Activated CD8-positive, alpha-beta memory T cell treated with anti-CD3 and anti-CD28 coated beads for 48 hours (primary cell): ENCODE measurements at places on chromosomes 5 and 9.

GRCh38 chr5:122576256-122577016 lies 198.4 kb upstream of the SNX2 start:
- DNase-seq = no peak

DNA sequence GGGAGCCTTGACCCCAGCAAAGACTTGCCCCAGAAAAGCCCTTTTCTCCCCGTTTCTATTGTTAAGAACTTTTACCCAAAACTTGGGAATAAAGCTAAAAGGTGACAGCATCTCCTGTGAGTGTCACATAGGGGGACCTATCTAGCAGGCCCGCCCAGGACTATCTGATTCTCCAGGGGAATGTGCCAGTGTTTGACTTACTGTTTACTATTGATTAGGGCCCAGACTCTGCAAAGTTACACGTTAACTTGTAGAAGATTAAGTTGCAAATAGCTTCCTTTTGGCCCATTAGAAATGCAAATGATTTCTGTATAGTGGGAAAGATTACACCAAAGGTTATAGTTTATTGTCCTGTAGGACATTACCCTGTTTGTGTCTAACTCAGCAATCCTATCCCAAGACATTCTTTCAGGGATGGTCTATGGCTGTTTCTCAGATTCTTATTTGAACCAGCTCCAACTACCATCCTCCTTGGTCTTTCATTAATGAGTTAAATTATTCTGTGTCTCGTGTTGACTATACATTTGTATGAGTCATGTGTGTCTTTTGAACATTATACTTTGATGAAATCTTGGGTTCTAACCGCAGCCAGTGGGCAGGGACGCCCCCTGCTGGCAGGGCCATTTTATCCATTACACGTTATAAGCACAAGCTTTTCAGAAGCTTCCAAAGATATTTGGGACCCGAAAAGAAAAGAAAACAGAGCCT lies 60.7 kb downstream of the HRH2 start:
- peak; percentile 53 for DNase-seq

- no peak for DNase-seq
Observed at GRCh38 chr5:90477621-90478215, 3.1 kb downstream of the POLR3G start.

DNA sequence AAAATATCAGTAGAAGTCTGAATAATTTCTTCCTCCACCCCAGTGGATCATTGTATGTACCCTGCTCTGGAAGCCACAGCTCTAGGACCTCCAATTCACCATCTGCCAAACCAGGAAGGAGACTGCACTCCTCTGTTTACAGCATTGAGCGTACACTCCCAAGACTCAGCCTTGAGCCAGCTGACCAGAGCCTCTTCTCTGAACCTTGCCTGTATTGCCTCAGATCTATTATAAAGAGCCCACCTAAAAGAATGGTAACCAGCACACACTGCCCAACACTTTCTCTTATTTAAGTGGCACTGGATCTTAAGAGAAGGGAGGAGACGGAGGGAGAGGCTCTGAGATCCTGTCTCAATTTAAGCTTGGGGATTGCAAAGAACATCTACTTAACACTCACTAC lies 217.8 kb upstream of the RASEF start:
- no peak for DNase-seq

GRCh38 chr5:140298183-140298601 lies 4.7 kb downstream of the PFDN1 start:
- DNase-seq = no peak

DNA sequence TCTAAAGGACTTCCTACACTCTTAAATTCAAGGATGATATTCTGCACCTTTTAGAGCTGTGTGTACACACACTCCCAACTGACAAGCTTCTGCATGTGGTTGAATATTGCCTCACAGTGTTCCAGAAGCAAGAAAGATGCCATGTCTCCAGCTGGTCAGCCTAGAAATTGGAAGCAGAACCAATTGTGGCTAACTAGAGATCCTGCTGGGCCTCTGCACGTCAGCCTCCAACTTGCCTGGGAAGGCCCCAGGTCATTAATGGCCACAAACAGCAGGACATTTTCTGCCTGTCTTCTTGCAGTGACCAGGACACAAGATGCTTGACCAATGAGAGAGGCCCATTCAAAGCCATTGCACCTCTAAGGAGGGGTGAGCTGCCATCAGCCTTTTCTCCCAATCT lies 571.9 kb upstream of the BRINP1 start:
- no peak for DNase-seq

DNA sequence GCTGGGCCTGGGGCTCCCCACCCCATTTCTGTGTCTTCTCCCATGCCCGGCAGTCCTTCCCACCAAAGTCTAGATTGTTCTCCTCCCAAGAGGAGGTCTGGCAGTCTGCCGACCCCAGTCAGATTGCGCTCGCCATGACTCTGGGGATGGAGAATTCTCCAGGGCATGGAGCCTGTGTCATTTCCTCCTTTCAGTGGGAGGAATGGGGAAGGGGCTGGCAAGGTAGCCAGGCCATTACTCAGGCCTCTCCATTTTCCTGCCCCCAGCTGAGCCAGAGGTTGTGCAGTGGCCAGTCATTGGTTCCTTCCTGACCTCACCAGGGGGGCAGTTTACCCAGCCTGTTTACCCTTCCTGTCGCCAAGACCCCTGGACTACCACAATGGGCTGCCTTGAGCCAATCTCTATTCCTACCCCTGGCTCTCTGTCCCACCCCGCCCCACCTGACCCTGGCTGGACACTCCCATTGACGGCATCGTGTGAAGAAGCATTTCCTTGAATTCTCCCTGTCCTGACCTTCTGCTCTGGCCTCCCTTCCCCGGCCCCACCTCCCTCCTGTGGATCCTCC lies 628 bp downstream of the SYNPO start:
- no peak for DNase-seq

DNA sequence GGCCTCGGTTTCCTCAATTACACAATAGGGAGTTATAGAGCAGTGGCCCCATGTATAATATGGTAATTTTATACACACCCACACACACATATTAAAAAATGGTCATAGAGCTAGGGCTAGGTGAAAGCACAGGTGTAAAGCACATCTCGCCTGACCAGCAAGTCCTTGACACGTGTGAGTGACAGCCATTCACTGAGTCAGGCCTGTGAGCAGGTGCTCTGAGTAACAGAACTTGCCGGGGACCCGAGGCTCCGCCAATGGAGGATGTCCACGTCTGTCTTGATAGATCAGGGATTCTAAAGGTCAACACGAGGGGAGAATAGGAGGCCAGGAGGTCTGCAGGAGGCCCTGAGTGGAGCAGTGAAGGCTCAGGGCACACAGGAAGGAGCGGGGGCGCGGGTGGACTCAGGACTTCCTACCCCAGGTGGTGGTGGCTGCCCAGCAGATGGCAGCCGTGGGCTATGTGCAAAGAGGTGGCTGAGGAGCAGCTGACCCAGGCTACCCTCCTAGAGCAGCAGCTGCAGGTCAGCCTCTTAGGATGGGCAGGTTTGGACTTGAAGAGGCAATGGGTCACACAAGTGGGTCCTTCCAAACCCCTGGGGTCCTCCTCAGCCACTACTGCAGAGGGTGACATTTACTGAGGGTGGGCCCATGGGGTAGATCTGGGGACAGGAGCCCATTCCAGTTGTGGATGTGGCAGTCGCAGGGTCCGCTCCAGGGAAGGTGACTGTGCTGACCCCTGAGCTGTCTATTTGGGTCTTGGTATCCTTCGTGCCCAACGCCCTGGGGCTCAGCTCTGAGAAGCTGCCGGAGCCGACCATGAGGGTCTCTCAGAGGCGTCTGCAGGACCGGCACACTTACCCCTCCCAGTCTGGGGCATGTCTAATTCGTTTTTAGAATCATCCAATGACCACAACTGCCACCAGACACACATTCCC lies 45.9 kb downstream of the PRRT1B start:
- peak; percentile 49 for DNase-seq

DNA sequence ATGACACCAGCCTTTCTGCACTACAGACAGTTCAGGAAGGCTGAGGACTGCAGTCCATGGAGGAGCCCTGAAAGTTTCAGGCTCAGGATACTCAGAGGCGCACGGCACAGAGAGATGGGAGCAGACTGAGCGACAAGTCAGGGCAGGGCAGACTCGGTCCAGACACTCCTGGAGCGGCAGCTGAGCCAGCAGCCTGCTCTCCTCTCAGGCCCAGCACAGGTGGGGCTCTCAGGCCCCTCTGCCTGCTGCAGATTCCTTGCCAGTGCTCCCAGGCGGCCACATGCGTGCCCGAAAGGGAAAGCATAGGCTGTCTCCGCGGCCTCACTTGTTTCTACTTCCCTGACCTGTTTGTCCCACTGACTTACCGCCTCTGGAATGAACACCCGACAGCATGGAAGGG lies 228.3 kb downstream of the IRX2 start:
- DNase-seq = no peak

GRCh38 chr9:111429175-111429574 lies 55.0 kb downstream of the ECPAS start:
- no peak for DNase-seq

DNA sequence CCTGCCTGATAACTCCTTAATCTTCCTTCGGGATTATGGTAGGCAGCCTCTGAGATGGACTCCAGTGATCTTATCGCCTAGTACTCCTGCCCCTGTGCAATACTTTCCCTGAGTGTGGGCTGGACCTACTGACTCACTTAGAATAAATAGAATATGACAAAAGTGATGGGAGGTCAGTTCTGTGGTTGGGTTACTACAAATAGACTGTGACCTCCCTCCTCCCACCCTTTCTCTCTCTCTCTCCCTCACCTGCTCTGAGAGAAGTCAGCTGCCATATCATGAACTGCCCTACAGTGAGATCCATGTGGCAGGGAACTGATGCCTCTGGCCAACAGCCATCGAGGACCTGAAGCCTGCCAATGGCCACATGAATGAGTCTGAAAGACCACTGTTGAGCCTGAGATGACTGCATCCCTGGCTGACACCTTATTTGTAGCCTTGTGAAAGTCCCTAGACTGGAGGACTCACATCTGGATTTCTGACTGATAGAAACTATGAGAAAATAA lies 31.7 kb downstream of the NRG2 start:
- no peak for DNase-seq

DNA sequence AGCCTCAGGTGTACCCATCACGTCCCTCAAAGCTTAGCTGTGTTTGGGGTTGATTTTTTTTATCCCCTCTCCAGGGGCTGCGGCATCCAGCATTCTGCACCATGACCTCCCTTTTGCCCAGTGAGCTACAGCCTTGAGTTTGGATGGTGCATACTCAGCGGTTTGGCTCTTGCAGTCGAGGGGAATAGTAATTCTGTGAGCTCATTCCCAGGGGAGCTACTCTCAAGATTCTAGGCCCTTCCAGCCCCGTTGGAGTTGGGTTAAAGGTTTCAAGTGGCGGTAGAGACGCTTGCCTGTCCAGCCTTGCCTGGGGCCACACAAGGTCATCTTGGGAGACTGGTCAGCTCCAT lies 102.2 kb upstream of the SPRY4 start:
- no peak for DNase-seq

GRCh38 chr5:123209502-123210027 lies 120.5 kb downstream of the PRDM6 start:
- DNase-seq = no peak

DNA sequence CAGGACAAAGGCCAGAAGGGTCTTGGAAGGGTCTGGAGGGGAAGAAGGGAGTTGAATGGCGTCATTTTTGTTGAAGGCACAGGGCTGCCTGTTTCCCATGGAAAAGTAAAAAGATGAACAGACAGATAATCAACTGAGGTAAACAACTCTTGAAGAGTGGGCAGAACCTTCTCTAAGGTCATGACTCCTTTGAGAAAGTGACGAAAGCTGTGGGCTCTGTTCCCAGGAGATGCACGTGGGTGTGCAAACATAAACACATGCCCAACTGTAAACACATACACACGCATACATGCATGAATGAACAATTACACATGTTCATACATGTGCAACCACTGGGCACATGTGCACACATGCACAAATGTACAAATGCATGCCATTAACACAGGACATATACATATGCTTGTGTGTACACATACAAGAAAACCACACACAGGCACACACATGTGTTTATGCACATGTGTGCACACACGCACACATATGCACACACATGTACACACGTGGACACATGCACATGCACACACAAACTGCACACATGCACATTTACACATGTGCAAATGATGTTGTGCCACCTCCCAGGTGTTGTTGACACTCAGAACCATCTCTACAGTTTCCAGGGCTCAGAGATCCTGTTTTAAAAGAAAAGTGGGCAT lies 143.3 kb downstream of the GADD45G start:
- no peak for DNase-seq

DNA sequence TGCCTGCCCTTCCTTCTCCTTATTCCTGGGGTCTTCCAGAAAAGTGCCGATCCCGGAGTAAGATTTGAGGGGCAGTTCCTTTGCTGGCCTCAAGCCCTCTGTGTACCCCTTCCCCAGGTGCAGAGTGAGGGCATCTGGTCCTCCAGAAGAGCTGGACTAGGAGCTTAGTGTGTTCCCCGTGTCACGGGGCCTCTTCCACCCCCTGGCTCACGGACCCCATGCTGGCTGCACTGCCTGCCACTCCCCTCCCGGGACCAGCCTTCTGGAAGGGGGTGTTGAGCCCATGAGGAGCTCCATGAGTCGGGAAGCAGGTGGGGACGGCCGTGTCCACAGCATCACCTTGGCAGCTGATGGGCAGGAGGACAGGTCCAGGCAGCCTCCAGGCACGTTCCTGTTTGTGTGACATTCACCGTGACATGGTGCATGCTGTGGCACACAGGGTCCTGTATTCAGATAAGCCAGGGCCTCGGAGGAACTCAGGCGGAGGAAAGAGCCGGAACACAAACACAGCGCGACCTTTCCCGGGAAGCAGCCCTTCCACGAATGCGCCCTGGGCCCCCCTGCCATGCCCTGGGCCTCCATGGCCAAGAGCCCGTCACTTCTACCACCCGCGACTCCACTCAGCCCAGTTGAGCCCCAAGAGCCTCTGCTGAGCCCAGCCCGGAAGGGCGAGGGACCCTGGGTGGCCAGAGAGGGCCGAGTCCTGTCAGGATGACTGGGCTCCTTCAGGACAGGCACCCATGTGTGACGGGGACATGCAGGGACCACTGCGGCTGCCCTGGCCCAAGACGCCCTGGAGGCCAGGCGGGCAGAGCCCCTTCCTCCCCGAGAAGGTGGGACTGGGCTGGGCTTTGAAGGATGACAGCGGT lies 5.9 kb upstream of the LCN1 start:
- DNase-seq = no peak

DNA sequence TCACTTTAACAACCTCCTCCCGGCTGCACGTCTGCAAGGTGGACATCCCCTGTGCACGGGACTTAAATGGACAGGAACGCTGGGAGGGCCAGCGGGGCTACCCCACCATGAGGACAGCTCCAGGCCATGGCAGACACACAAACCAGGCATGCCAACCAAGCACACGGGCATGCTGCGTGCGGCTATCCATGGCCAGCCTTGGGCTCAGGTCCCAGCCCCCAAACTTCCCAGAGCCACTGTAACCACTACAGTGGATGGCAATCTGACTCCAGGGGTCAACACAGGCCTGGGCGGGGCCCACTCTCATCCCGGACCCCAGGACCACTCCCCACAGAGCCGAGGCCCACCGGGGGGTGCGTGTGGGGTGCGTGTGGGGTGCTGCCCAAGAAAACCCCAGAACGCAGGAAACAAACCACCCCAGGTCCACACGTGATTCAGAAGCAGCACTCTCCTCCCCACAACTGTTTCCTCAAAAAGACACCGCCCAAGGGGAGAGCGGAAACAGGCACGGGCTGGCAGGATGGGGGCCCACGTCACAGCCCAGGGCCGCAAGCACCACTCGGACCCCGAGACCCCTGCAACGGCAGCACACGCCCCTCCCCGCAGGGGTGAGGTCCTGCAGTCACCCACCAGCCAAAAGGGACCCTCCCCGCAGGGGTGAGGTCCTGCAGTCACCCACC lies 7.4 kb downstream of the SLC12A7 start:
- no peak for DNase-seq

GRCh38 chr5:169423580-169424278 lies 122.8 kb upstream of the SLIT3 start:
- no peak for DNase-seq

- no peak for DNase-seq
Observed at GRCh38 chr9:20486552-20486951, 135.7 kb downstream of the MLLT3 start.
